CD4-positive, alpha-beta T cell treated with Interleukin-12 subunit alpha and Interleukin-12 subunit beta, for 1 hour (primary cell): ENCODE measurements at places on chromosomes 1 and 21.

GRCh38 chr1:55386456-55386855 lies 171.3 kb upstream of the USP24 start:
- DNase-seq, result no peak

GRCh38 chr1:23018661-23019093 lies 591 bp upstream of the KDM1A start:
- no peak for DNase-seq

DNA sequence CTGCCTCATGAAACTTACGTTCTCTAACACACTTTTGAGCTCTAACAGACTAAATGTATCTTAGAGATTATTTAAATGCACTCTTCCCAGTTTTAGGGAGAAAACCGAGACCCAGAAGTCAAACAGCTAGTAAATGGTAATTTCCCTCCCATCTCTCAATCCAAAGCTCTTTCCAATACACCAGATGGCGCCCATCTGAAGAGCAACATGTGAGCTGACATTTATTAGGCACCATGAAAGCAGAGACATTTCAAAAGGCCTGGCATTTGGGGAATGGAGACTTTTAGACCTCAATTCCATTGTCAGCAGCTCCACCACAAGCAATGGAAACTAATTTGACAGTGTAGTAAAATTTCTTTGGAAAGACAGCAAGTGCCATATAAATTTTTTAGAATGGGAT lies 191.4 kb downstream of the DAB1 start:
- no peak for DNase-seq

DNA sequence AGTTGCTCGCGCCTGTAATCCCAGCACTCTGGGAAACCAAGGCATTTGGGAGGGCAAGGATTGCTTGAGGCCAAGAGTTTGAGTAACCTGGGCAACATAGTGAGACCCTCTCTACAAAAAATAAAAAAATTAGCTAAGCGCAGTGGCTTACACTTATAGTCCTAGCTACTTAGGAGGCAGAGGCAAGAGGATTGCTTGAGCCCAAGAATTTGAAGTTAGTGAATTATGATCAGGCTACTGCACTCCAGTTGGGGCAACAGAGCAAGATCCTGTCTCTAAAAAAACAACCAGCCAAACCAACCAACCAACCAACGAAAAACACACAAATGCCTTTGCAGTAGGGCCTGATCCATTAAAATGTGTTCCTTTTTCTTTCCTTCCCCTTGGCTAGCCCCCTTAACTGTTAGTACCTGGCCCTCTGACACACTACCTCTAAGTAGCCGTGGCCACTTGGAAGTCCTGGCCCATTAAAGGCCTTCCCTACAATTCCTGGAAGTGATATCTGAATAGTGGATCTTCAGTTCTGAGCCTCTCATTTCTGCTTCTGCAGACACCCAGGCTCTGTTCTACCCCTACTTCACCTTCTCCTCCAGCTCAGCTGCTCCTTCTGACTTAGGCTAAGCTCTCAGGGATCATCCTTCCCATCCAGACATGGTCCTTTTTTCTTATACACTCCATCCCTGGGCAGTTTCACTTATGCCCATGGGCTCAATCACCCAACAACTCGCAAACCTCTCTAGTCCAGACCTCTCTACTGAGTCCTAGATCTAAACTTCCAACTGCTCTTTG lies 3.5 kb upstream of the OSCP1 start:
- no peak for DNase-seq

GRCh38 chr1:238530209-238530851 lies 639.6 kb upstream of the ZP4 start:
- no peak for DNase-seq

- no peak for DNase-seq
Observed at GRCh38 chr1:28341591-28341990, 12.8 kb downstream of the MED18 start.

DNA sequence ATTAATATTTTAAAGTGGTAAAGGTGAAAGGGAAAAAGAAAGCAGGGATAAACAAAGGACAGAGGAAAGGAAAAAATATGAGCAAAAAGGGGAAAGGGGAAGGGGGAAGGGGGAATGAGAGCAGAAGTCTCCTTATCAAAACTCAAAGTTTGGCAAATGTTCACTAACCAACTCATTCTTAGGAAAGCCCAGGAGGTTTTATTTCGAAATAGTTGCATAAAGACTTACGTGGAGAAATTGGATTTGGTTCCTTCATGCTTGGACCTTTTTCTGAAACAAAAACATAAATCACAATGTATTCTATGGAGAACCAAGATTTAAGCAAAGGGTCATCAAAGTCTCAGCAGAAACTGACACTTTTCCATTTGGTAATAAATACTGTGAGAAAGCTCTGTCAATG lies 188.1 kb downstream of the TGFBR3 start:
- no peak for DNase-seq

DNA sequence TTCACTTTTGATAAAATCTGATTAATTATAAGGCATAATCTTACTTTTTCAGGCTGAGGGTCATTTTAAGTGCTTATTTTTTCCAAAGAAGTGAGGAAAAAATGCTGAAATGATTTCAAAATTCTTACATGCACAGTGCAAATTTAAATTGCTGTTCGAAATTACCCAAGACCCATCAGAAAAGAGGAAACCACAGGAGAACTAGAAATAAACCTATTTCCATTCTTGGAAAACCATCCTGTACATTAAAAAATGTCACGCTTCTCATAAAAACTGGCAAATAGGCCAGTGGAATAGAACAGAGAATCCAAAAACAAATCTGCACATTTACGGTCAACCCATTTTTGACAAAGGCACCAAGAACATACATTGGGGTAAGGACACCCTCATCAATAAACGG lies 414.9 kb downstream of the SMYD3 start:
- DNase-seq, result no peak

DNA sequence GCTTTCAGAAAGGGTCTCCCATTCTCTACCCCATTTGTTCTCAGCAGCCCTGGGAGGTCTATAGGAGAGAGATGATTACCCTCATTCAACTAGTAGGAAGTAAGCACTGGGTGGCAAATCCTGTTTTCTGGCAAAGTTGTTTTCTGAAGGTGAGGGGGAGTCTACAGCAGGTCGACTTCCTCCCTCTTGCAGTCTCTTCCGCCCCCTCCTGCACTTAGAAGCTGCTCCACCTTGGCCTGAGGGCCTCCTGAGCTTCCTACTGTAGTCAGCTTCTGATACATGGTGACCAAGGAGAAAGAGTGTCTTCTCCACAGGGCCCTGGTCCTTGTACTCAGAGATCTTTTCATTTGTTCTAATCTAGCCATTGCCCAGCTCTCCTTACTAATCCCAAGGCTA lies 93.1 kb downstream of the RGL1 start:
- DNase-seq, result no peak

GRCh38 chr1:110148961-110149360 lies 1.3 kb upstream of the SLC6A17 start:
- no peak for DNase-seq

- DNase-seq, result peak; percentile 23
Observed at GRCh38 chr1:183580281-183580682, 10.0 kb downstream of the NCF2 start.

GRCh38 chr1:61682891-61683290 lies 42.0 kb downstream of the TM2D1 start:
- DNase-seq, result no peak

- no peak for DNase-seq
Observed at GRCh38 chr1:100036718-100037655, 67.2 kb downstream of the SLC35A3 start.

- no peak for DNase-seq
Observed at GRCh38 chr1:4655674-4656532, 1.5 kb downstream of the AJAP1 start.

- no peak for DNase-seq
Observed at GRCh38 chr1:209926045-209926444, 12.0 kb upstream of the SYT14 start.

GRCh38 chr1:111486431-111486830 lies 12.6 kb downstream of the C1orf162 start:
- no peak for DNase-seq

DNA sequence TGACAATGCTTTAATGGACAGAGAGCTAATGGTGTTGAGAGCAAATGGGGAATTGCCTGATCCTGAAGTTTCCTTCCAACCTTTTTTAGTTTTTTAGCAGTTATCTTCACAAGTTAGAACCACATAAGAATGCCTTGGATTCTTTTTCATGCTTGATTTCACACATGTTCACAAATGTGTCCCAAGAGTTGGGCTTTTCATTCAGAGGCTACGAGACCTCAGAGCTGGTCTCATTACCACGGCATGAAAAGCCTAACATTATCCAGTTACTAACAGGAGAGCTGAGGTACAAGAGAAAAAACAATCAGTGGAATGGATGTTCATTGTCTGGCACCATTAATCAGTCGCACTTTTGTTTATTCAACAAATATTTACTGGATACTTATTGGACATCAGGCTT lies 340.6 kb downstream of the ZNF326 start:
- DNase-seq, result no peak

DNA sequence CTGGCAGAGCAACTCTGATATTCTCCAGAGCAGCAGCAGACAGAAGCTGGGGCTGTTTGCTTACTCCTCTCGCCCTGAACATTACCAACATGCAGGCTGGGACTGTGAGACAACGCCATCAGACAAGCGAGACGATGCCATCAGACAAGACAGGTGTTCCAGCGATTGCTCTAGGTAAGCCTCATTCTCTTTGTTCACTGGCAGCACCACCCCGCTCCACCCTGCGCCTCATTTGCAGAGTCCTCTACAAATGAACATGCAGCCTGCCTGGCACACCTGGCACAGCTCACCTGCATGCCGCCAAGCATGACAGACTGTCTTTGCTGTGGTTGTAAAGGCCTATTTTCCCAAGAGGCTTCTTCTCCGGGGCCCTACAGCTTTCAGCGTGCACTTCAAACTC lies 346.2 kb downstream of the SMYD3 start:
- no peak for DNase-seq

- DNase-seq, result peak; percentile 11
Observed at GRCh38 chr1:1470626-1471388, 758 bp upstream of the ATAD3B start.
